ENCODE measurements at places on chromosomes 1 and 21. TPM values are rescaled to one million over a fixed set of nuclear protein-coding genes. Genes with fewer than 3 reads are reported as not detected.

The BRDT gene
- total RNA-seq = not detected

DNA sequence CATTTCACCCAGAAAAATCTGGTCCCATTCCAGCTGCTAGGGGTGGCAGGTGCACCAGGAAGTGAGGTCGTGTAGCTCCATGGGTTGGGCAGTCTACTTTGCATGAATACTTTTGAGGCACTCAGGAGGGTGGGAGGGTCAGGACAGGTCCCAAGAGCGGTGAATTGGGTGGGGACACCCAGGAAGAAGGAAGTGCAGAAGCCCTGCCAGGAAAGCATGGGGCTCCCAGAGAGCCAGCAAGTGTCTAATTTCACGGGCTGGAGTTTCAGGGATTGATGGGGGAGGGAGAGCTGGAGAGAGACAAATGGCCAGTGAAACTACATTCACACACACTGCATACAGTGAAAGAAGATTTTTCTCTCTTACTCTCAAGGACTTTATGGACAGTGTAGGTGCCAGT, 137.8 kb downstream of the GALNT2 start:
- no peaks in the 10 kb centered on the region for H3K27me3 ChIP-seq
- H3K4me3 ChIP-seq = no peak overlapping the region
- no peak for DNase-seq
- peaks cover 4% of the 10 kb centered on the region for H3K36me3 ChIP-seq
- H3K27ac ChIP-seq = no peak overlapping the region

GRCh38 chr21:34008618-34009017, 64.8 kb upstream of the MRPS6 start:
- H3K27me3 ChIP-seq = no peaks in the 10 kb centered on the region
- no peak overlapping the region for H3K27ac ChIP-seq
- H3K36me3 ChIP-seq = no peaks in the 10 kb centered on the region
- no peaks in the 10 kb centered on the region for H3K4me1 ChIP-seq

The RBBP5 gene
- 27.5 TPM for total RNA-seq

- no peak overlapping the region for H3K4me3 ChIP-seq
- H3K36me3 ChIP-seq = no peaks in the 10 kb centered on the region
- H3K27ac ChIP-seq = no peak overlapping the region
Observed at GRCh38 chr1:150557813-150558212, 8.6 kb downstream of the ADAMTSL4 start.

All from CD8-positive, alpha-beta memory T cell (primary cell).